Fibroblast of mammary gland (primary cell): ENCODE measurements at places on chromosomes 3 and 15.
A peak's percentile ranks its signal among the peaks of the same experiment; 100 is the strongest.

- no peak for DNase-seq
Measured at GRCh38 chr3:94394885-94395284, 332.0 kb downstream of the NSUN3 start.

DNA sequence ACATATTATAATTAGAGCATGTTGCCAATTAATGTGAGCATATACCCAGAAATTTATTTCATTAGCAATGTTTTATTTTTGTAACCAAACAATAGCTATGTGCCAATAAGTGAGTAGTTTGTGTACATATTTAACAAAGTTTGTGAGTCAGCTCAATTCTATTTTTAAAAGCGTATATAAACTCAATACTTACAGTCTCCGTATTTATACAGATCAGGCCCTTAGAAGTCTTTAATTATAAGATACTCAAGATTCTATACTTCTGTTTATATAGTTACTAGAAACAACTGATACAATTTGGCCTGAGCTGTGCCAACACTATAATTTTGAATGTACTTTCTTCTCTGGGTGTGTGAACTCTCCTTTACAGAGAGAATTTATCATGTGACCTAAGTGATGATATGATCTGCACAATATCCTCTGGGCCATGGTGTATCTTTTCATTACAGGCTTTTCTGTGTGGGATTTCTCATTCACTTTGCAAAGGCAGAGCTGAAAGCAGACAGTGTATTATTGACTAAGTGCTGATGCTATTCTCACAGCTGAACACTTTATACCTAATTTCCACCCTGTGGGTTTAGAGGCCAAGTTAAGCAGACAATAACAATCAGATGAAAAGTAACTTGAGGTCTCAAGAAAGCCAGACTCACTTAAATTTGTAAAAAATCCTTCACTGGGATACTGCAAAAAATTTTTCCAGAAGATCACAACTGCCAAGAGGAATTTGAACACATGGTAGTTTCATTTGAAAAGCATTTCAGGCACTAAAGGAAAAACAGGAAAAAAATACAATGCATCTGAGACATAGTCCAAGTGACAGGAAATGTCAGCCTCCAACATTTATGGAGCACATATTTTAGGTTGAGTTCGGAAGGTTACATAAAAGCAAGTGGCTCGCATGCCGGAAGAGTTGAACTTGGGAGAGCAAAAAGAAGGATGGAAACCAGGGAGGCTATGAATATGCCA is 277.9 kb upstream of the SEMA6D start:
- no peak for DNase-seq

GRCh38 chr3:55486857-55487380 is at the start of gene WNT5A:
TSS of gene WNT5A (minus strand) at chr3:55487306. CDS start at chr3:55486985, 321 bp downstream.
- peak; percentile 35 for DNase-seq

DNA sequence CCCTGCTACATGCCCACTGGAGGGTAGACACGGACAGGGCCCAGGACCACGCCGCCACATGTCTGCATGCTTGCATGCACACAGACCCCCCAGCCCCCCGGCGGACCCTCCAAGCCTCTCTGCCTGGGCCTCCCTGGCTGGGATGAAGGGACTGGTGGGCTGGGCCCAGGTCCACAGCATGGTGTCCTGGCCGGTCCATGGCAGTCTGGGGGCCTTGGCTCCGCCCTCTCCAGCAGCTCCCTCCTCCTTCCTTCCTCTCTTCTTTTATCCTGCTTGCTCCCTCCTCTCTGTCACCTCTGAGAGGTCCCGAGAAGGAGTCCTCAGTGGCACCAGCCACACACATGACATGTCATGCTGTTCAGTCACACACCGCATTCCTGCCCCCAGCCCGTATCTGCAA is 24.5 kb downstream of the DUSP7 start:
- no peak for DNase-seq

DNA sequence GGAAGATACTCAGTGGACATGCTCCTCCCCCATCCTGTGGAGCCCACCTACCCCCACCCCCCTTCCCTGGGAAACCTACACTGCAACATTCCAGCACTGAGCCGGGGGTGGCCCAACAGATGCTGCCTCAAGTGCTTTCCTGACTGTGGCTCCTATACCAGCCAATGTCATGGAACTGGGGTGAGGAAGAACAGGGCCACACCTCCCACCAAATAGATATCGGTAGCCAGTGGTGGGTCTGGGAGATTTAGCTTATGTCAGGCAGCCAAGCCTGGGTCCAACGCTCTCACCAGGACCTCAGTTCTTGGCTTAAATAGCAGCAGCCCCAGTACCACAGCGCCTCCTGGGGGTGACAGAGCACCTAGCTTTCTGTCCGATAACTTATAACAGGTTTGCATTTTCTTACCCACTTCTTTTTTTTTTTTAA is 30.3 kb downstream of the CDC25A start:
- DNase-seq: peak; percentile 74

DNA sequence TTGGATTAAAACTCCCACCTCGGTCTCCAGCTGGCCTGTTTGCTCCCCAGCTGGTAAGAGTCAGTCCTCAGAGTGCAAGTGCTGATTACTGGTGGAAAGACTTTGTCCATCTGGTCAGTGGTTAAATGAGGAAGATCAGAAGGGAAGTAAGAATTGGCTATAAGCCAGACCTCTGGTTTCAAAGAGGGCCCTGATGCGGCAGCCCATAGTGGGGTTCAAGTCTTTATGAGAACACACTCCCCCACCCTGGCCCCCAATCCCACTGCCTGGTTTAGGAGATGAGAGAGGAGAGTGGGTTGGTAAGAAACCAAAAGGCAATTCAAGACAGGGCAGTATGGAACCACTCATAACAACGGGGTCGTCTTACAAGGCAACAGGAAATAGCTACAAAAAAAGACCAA is 65.0 kb downstream of the FRMD4B start:
- no peak for DNase-seq

GRCh38 chr3:78827618-78828017 is 940.2 kb downstream of the ROBO1 start:
- DNase-seq: no peak

DNA sequence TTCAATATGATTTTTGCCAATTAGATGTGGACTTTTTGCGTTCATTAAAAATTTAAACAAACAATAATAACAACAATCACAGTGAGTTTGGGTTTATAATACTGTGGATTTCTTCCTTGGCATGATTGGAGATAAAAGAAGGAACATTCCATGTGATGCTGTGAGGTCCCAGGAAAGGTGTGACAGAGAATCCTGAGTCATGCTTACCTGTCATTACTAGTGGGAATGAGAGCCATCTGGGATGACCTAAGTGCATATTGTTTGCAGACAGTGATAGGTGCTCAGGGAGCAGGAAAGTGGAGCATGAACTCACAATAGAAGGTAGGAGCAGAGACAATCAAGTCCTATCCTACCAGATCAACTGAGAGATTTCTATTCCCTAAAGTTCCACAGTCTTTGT is 766.5 kb upstream of the CFAP20DC start:
- DNase-seq: no peak

DNA sequence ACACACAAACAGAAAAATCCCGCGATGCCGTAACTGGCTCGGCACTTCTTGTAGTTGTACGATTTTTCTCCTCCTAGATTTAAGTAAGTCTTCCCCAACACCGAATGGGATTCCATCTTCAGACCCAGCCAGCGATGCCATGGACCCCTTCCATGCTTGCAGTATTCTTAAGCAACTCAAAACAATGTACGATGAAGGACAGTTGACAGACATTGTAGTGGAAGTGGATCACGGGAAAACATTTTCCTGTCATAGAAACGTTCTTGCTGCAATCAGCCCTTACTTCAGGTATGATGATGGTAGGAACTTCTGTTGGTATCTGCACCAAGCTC is 763 bp downstream of the KBTBD8 start:
- DNase-seq: no peak

DNA sequence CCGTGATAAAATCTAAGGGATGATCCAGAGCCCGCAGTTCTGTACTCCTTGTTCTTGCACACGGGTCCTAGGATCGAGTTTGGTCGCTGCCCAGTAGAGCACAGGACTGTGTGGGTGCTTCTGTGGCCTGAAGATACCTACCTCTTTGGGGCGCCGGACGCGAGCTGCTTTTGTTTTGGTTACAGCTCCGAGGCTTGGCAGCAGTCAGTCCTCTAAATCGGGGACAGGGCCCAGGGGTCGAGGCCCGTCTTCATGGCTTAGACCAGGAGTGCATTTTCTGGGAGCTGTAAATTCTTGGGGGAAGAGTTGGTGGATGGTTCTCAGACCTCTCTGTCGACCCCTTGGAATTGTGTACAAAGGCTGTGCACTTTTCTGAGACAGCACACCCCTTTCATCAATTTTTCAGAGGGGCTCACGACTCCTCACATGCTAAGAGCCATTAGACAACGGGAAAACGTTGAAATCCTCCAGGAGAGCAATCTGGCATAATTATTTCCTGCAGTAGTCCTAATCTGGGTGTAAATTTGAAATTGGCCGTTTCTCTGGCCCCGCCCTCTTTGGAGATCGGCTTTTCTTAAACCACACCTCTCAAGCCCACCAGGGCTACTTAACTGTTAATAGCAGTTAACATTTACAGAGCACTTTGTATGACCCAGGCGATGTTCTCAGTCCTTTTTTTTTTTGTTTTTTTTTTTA is 928 bp downstream of the CEP97 start:
- peak; percentile 25 for DNase-seq

- peak; percentile 69 for DNase-seq
Measured at GRCh38 chr3:28476194-28476593, 127.6 kb upstream of the AZI2 start.

- DNase-seq: no peak
Measured at GRCh38 chr3:48756640-48757039, 39.6 kb upstream of the IP6K2 start.

DNA sequence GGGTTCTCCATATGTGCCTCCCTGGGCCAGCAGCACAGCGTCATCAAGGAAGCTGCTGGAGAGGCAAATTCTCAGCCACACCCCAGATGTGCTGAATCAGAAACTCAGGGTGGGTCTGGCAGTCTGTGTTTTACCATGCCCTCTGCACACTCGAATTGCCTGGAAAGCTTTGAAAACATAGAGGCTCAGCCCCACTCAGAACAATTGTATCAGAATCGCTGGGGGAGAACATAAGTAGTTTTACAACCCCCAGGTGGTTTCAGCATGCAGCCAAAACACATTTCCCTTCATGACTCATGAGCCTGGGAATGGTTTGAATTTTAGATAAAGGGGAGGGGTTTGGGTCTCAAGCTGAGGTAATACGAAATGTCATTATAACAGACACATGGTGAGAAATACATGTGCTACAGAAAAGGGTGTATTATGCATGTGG is 9.6 kb downstream of the TGM4 start:
- DNase-seq: peak; percentile 99

DNA sequence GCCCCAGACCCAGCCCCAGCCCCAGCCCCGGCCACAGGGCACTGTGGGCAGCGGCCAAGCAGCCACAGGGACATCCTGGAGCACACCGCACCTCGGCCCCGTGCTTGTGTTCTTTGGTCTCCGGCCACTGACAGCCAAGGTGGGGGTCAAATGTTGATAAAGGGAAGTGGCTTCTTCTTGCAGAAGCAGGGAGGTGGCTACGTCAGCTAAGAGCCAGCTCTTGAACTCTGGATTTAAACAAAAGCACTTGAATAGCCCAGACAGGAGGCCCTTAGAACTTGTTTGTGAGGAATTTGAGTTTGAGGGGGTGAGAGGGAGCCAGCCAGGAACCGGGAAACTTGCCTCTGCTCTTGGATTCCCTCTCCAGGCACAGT is 135.8 kb upstream of the ABHD17C start:
- no peak for DNase-seq

DNA sequence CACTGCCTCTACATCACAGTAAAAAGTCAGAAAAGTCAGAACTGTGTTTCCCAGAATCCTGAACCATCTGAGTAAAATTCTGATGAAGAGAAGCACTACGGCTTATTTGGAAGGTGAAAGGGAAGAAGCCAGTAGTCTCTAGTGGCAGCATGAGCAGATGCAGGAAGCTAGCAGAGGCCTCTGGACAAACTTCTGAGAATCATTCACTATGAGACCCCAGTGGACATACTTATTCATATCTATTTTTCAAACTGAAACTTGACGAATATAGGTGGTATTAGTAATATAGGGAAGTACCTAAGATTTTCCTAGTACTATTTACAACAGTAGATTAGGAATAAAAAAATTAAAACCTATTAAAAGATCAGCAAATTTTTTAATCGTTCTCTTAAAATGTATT is 272.8 kb upstream of the TTC14 start:
- no peak for DNase-seq

GRCh38 chr15:56736881-56737707 is 3.8 kb upstream of the ZNF280D start:
- no peak for DNase-seq

DNA sequence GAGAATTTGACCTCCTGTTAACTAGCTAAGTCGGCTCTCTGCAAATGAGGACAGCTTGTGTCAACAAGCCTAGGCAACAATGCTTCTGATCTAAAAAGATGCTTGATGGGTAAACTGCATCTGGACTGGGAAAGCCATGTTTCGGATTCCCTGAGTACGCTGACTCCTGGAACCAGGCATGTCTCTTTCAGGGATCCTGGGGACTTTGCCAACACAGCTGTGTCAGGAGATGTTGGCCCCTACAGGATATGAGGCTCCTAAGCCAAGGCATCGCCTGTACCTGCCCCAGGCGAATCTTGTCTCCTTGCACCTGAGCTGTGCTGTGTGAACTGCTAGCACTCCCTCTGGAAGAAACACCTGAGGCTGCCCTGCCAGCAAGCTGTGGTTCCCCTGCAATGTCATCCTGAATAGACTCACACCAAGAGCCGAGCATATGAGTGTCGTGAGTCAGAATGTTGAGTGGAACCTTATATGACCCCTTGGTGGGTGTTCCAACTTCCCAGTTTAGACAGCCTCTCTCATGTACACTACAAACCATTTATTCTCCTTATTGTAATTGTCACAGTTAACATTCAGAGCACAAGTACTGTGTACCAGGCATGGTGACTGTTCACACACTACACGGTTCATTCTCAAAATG is 17.0 kb downstream of the EOGT start:
- DNase-seq: peak; percentile 41

GRCh38 chr3:45486136-45486535 is 97.8 kb downstream of the LARS2 start:
- peak; percentile 86 for DNase-seq

DNA sequence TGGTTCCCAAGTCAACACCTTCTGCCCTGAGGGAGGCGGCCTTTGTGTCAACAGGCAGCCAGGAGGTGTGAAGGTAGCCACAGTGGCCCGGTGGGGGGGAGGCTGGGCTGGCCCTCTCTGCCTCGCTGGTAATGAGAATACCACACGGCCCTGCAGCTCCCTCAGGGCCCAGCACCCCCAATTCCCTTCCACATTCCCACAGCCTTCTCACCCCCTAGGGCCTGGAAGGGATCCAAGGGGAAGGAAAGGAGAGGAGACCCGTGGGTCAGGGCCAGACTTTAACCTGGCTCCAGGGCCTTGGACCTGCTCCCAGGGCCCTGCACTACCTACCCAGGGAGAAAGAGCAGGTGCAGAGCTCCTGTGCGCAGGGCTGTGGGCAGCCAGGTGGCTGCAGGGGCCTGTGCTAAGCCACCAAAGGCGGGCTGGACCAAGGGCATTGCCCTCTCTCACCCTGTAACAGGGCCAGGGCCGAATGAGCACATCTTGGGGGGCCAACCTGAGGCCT is 8.7 kb upstream of the MESP2 start:
- no peak for DNase-seq
